Endothelial cell of umbilical vein (primary cell): ENCODE measurements at places on chromosomes 6 and 20.

DNA sequence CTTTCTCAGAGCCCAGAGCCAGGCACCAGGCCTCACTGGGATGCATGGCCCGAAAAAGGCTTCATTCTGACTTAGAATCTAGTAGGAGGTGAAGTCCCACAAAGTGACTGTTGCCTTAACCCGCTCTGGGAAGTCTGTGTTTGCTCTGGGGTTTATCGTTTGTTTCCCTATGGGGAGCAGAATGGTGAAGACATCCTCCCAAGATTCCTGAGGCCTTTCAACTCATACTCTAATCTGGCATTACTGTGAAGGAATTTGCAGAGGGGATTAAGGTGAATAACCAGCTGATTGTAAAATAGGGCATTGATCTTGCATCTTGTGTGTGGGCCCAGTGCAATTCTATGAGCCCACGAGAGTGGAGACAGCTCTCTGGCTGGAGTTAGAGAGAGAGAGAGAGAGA lies 67.8 kb downstream of the CDH26 start:
- DNase-seq: no peak

DNA sequence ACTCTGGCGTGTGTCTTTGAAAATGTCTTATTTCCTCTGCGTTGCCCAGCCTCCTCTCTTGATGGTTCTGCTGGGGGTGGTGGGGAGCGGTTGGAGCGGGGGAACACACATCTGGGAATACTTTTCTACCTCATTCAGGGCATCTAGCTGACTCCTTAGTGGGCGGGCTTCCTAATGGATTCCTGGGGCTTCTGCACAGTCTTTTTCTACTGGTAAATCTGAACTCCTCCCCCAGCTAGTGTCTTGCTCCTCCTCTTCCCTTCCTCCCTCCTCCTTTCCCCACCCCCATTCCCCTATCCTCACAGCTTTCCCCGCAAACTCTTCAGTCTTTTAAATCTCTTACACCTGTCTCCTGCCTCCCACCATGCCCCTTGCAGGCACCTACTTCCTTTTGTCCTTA lies 74.4 kb downstream of the PRL start:
- DNase-seq: no peak

DNA sequence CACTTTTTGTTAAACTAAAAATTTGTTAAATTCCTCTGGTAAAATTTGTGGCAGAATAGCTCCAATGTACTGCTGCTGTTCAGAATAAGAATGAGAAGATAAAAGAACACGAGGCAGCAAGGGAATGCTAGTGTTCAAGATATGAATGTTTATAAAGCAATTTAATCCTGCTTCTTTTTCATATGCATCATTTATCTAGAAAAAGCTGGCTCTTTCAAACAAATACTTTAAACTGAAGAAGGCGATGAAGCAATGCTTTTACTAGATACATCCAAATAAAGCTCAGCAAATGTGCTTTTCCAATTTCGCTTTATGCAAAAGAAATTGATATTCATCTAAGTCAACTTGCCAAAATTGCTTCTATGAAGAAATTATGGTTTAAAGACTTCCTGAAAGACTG lies 66.5 kb downstream of the COL9A1 start:
- DNase-seq: no peak

- peak; percentile 6 for DNase-seq
These were observed 57.2 kb upstream of the MTRF1L start for GRCh38 chr6:153059757-153060156.

GRCh38 chr6:112760831-112761230 lies 413.7 kb downstream of the RFPL4B start:
- DNase-seq: no peak

DNA sequence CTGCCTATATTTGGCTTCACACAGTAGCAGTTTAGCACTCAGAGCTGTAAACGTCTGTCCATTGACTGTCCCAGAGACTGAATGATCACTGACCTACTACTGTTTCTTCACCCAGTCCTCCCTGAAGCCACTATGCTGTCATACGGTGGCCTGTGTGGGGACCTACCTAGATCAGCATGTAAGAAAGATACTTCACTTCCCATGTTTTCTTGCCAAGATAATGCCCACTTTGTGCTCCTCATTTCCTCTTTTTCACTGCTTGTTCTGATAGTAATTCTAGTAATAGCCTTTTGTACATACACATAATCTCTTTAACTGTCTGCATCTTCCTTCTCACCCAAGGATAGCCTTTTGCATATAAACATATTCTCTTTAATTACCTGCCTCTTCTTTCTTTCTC lies 109.9 kb upstream of the TIAM2 start:
- no peak for DNase-seq
